ENCODE measurements at places on chromosomes 3 and 15.

DNA sequence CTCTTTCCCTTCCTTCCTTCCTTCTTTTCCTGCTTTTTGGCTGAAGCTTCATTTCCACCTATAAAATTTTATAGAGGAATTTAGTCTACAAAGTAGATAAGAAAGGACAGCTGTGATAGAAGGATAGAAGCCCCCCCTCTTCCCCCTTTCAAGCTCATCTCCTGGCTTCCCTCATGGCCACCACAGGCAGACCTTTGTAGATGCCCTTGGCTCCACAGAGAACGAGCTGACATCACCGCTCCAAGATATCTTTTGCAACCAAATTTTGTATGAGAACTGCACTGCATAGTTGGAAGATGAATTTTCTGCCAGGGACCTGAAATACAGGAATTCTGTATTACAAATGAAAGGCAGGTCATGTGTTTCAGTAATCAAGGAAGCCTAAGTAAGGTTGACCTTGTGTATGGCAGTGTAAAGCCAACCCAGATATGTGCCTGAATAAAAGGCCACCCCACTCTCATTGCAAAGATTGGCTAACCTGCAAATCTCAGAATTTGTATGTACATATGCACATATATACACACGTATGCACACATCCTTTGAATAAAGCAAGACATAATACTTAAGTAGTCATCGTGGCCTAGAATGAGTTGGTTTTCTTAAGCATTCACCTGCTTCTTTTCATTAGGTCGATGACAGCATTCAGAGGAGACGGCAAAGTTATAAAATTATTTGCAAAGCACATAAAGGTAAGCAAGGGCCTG is 57.1 kb upstream of the FILIP1L start:
- DNase-seq, result no peak

DNA sequence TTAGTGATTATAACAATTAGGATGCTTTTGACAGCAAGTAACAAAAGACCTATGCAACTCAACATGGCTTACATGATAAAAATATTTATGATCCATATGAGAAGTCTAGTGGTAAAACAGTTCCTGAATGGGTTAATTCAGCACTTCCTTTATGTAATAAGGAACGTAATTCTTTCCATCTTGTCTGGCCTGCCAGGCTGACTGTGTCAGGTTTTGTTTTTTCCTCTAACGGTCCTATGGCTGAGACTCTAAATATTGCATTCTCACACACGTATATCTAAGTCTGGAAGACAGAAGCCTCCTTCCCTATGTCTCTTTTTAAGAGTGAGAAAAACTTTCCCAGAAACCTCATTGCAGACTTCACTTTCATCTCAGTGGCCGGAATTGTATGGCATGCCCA is 50.6 kb downstream of the DUT start:
- no peak for DNase-seq

GRCh38 chr15:23857028-23857641 is 170.0 kb upstream of the NDN start:
- no peak for DNase-seq

DNA sequence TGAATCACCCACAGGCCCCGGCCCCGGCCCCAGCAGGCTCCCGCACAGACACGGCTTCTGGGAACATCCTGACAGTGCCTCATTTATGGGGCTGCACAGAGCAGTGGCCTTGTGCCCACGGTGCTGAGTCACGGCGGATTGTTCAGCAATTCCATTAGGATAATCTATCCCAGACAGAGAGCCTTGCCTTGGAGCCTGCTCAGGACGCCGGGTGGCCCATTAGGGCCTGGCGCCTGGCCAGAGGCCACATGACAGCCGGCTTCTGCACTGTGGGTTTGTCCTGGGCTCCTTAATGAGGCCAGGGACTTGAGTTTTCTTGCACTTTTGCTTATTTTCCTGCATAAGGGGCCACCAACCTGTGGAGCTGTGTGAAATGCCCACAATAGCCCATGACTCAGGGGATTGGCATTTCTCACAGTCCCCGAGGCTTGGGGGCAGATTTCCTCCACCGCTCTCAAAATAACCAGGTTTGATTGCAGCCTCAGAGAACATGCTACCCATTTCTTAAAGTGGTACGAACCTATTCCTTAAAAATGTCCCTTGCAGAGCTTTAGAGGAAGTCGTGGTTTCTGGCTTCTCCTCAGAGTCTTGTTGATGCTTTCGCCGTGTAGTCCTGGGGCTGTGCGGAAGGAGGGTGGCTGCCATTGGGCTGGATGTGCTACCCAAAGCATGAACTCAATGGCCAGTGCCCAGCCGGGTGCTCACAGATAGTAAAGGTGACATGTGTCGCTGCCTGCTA is 19.0 kb downstream of the SYNM start:
- DNase-seq, result peak; percentile 52

DNA sequence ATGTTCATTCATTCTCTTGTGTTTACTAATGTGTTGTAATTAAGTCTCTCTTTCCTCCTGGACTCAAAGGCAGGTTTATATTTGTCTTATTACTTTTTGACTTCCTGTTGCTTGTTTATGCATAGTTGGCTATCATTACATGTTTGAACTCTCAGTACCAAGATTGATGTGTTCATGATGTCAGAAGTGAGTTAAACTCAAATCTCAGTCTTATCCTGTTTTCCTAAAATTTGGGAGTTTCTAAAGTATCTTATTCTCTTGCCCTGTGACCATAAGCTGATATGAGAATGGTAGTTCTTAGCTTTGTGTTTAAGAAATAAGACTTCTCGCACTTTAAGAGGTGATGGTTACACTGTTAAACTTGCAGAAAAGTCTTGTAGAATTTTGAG is 5.2 kb downstream of the GLCE start:
- DNase-seq, result no peak

DNA sequence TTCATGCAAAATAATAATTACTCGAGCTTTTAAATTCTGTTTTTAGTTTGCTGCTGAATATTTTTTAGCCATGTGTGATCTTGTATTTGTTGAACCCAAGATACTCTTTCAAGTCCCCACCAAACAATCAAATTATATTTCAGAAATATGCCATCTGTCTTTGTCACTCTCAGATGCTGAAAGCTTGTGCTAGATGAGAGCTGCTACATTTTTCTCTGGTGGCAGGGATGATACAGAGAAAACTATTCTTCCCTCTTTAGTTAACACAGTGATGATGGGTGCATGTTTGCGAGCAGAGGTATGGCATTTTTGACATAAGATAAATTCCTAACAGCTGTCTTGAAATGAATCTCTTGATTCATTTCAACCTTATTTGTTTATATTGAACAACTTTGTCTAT is 100.6 kb upstream of the NPHP3 start:
- DNase-seq, result no peak

- peak; percentile 36 for DNase-seq
These were observed 4.9 kb downstream of the HDAC11 start for GRCh38 chr3:13484851-13485590.

Data from COR-L47 (cell line).